ENCODE measurements at places on chromosomes 3 and 15.
A peak's percentile ranks its signal among the peaks of the same experiment; 100 is the strongest.

DNA sequence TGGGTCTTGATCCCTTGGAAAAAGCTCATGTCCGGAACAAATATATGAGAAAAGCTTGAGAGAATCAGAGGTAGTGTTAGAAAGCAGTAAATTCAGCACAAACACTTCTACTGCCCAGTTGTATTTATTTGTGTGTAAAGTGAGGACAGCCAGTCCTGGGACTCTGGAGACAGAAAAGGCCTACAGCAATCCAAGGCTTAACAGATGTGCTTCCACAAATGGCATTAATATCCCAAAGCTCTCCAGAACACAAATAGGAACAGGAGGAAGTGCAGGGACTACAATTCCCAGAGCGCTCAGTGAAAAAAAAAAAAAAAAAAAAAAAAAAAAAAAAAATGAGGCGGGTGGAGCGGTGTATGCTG lies 390 bp upstream of the AP2M1 start:
- no peak for DNase-seq

DNA sequence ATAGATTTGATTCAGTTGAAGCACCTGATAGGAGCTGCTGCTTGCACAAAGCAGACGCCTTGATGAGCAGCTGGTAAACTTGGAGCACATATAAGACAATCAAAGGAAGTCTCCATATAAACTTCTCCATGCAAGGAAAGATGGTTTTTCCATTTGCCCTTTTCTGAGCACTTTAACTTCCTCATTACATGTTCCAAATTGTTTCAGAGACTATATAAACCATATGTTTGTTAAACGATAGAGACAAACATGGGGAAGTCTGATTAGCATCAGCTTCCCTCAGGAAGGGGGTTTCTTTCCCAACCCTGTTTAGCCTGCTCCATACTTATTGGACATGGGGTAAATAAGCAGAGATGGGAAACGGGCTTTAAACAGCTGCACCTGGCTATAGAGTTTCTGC lies 88.0 kb downstream of the DHX36 start:
- DNase-seq, result no peak

- no peak for DNase-seq
These were observed 278.1 kb downstream of the ULK4 start for GRCh38 chr3:41683666-41684350.

- no peak for DNase-seq
These were observed 182.7 kb downstream of the MEX3B start for GRCh38 chr15:81863162-81863561.

- DNase-seq, result peak; percentile 89
These were observed 17.6 kb upstream of the EPHB3 start for GRCh38 chr3:184543843-184544512.

- no peak for DNase-seq
These were observed 227.5 kb upstream of the COL8A1 start for GRCh38 chr3:99410789-99411311.

DNA sequence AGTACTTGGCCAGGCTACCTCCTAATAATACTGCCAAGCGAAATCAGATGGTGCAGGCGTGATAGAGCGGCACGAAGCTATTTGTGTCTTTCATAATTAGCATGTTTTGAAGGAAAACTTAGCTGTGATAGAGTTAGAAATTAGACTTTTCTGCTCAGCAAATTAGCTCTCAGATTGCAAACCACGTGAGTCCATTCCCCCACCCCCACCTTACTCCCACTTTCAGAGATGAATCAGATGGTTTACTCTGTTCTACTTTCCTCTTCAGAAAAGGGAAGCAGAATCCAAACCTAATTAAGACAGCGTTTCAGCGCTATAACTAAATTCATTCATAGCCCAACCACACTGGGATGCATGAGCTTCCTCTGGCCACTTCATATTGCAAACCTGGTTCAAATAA lies 214.6 kb downstream of the SLCO3A1 start:
- no peak for DNase-seq

- no peak for DNase-seq
These were observed 158.2 kb downstream of the TNIK start for GRCh38 chr3:171301998-171302397.

DNA sequence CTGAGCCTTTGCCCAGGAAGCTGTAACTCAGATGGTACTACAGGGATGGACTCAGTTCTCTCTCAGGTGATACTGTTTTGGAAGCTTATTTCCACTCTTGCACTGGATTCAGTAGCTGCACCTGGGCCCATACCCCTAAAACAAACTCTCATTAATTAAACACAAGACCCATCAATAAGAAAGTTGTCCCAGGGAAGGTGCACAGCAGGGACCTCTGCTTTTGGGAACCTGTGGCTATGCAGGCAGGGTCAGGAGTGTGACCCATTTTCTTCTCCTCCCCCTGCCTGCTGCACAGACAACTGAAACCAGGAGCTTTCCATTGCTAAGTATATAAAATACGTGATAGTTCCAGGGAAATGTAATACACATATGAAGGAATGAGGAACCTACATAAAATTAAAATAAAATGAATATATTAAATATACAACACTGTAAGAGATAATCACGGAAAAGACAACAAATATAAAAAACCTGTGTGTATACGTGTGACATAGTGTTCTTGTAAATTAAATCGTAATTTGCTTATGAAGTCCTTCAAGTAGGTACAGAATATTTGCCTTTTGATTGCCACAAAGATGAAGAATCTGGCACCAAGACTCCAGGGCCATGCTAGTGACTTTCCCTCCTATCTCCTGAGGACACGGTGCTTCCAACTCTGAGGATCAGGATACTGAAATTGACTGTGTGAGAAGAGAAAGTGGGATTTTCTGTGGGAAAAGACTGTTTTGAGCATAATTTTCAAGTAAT lies 101.6 kb upstream of the GOLGA6L6 start:
- no peak for DNase-seq

DNA sequence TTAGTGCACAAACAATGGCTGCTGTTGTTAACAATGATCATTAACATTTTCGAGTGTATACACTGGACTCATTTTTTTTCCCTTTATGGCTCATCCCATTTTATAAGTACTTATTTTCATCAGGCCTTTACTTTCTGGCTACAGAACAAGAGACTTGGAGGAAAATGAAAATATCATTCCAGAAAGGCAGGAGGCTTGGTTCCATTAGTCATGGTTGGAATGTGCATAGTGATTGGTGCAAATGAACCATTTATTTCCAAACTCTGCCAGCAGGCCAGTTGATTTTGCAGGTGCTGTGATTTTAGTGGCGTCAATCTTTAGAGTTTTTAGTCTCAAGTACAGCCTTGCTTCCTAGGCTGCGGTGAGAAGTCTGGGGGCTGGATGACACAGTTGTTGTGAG lies 151.8 kb downstream of the ITPR1 start:
- no peak for DNase-seq

- DNase-seq, result no peak
These were observed 37.8 kb upstream of the SPTSSB start for GRCh38 chr3:161409069-161409468.

GRCh38 chr15:67307156-67307555 lies 52.6 kb downstream of the IQCH start:
- no peak for DNase-seq

- no peak for DNase-seq
These were observed 563.6 kb downstream of the NAALADL2 start for GRCh38 chr3:175422744-175423143.

DNA sequence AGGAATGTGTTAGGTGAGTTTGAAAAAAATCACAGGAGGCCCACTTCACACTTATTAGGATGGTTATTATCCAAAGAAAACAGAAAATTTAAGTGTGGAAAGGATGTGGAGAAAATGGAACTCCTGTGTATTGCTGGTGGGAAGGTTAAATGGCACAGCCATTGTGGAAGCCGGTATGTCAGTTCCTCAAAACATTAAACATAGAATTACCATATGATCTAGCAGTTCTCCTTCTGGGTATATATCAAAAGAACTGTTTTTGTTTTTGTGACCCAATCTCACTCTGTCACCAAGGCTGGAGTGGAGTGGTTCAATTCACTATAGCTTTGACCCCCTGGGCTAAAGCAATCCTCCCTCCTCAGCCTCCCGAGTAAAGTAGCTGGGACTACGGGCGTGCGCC lies 10.4 kb upstream of the ZFYVE19 start:
- no peak for DNase-seq

GRCh38 chr3:312160-312733 lies 115.7 kb downstream of the CHL1 start:
- DNase-seq, result no peak

GRCh38 chr3:33971055-33971454 lies 172.6 kb downstream of the PDCD6IP start:
- DNase-seq, result no peak

DNA sequence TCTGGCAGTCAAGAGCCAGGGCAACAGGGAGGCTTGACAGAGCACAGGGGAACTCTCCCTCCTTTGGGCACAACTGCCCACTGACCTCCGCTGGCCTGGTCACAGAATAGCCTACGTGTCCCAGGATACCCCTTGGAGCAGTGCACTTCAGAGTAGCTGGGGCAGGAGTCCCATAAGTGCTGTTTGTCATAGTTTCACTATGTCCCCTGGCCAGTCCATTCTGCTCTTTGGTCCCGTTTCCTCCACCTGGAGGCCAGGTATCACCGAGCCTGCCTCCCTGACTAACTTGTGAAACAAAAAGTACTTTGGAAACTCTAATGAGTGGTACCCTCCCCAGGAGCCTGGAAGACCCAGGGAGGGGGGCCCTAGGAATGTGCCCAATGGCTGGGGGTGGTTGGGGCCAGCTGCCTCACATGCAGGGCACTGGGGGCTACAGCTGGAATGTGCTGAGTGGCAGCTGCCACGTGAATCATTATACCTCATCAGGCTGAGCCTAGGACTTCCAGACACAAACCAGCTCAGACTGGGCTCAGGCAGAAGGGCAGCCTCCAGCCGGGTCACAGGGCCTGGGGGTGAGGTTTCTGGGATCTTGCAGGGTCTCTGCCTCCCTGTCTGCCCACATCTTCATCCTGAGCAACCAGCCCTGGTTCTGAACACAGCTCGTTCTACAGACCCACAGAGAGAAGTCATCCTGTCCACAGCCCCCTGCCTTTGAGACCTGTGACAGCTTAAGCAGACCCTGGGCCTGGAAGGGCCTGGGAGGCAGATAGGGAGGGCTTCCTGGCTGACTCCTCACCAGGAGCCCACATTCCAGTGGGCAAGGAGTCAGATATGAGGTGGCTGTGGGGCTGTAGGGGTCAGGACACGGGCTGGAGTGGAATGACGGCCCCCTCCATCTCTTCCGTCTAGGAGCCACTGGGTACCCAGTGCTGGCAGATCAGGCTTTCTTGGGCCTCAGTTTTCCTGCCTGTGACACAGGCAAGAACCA lies 914 bp upstream of the PTH1R start:
- DNase-seq, result no peak

DNA sequence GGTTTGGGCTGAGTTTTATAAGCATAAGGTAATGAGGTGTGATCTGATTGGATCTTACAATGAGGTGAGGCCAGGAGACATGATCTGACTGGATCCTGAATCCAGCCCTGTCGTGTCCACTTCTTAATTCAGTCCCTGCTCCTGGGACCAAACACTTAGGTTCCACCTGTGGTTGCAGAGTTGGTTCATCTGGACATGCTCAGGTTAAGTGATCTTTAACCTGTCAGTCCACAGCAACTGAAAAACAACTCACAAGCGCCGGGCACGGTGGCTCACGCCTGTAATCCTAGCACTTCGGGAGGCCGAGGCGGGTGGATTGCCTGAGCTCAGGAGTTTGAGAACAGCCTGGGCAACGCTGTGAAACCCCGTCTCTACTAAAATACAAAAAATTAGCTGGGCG lies 679.3 kb upstream of the ALCAM start:
- DNase-seq, result no peak

- DNase-seq, result no peak
These were observed 79.1 kb downstream of the SLC49A4 start for GRCh38 chr3:122873741-122874515.

DNA sequence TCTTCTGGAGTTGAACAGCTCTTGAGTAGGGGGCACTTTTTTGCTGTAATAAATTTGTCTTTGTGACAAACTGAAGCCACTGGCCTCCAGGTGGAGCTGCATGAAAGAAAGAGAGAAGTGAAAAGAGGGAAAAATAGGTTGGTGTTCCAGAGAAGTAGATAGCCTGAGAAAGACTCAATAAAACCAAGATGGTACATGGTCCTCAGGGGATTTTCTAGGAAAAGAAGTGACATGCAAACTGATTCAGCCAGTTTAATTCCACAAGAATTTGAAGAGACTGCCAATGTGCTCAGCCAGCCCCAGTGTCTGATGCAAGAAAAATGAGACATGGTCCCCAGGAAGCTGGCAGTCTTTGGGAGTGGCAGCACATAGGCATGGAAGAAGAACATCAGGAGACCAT lies 152.7 kb downstream of the CD47 start:
- DNase-seq, result no peak

DNA sequence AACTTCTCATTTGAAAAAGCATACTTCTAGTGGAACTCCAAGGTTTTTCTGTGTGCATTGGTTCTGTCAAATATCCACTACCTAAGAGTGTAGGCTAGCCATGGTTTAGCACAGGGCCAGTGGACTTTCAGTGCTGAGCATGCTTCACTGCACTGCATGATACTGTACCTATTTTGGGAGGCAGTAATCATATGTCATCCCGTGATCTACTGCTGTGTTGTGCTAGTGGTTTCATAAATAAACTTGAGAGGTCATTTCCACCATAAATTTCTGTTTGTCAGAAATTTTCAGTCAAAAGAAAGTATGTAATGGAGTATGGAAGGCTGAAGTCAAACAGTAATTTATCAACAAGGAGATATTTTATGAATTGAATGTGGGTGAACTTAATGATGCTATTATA lies 203.6 kb downstream of the ROBO1 start:
- DNase-seq, result no peak

Data from posterior cingulate gyrus (tissue), 11 donors.